Stimulated activated CD4-positive, alpha-beta T cell treated with anti-CD3 and anti-CD28 coated beads, Interleukin-12 subunit alpha, Interleukin-12 subunit beta, amount 100 ng/mL, for 48 hours (primary cell): ENCODE measurements at places on chromosomes 16 and 17.

- DNase-seq, result no peak
Observed at GRCh38 chr16:1106659-1107058, 10.6 kb upstream of the C1QTNF8 start.

- DNase-seq, result no peak
Observed at GRCh38 chr16:56966093-56966475, 4.3 kb downstream of the CETP start.

- no peak for DNase-seq
Observed at GRCh38 chr17:79691931-79692330, 38.8 kb upstream of the ENPP7 start.

GRCh38 chr17:81138500-81138899 is 26.8 kb upstream of the PVALEF start:
- no peak for DNase-seq

- peak; percentile 34 for DNase-seq
Observed at GRCh38 chr17:33779234-33779591, 475.9 kb upstream of the CCL2 start.

DNA sequence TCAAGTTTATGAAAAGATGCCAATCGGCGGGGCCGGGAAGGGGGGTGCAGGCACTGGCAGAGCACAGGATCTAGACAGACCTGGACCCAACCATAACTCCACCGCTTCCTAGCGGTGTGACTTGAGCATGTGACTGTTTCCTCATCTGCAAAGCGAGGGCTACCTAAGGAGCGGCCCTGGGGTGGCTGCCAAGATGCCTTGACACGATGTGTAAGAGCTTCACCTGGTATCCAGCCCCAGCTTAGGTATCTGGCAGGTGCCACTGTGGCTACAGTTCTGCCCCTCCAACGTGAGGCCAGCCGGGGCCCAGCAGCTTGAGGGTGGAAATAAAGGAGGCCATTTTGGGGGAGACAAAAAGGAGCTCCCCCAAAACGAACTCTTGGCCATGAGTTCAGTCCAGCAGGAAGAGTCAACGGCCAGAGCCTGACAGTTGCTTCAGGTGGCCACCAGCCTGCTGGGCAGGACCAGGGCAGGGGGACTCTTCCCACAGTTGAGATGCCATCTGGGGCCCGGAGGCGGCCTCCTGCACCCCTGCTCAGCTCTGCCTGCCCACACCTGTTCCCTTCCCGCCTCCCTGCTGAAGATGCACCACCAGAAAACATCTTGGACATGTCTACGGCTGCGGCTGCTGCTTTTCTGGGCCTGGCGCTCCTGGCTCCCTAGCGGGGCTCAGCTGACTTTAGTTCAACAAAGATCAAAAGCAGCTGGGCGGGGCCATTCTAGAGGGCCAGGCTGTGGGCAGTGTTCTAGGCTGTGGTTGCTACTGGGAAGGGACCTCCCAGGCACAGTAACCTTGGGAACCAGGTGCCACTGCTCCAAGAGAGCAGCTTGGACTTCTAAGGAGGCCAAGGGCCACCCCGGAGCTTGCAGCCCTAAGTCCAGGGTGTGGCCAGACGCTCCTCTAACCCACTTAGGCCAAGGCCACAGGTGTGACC is 3.4 kb upstream of the MTSS2 start:
- DNase-seq, result no peak

GRCh38 chr17:34511265-34511664 is 68.1 kb upstream of the TMEM132E start:
- DNase-seq, result no peak

GRCh38 chr16:15674571-15674970 is 24.5 kb downstream of the NDE1 start:
- no peak for DNase-seq

- DNase-seq, result no peak
Observed at GRCh38 chr16:9128346-9129342, 37.2 kb downstream of the HAPSTR1 start.

GRCh38 chr16:69889295-69889964 is 61.7 kb upstream of the CLEC18A start:
- peak; percentile 1 for DNase-seq

GRCh38 chr17:44037471-44037870 is 22.7 kb upstream of the TMEM101 start:
- no peak for DNase-seq

DNA sequence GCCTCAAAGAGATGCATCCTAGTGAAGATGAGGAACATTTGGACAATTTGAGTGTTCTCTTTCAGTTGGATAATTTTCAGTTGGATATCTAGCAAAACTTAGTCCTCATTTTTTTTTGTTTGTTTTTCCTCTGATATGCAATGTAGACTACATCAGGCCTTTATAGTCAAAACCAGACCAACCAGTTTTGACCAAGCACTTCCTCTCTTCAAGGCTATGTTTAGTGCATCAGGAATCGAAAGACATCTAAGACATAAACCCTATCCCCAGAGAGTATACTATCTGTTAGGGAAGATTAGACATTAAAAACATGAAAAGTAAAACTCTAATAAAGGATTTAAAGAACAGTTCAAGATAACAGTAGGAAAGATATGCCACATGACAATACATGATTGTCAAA is 256.1 kb downstream of the IRX3 start:
- no peak for DNase-seq

- no peak for DNase-seq
Observed at GRCh38 chr17:21078016-21078780, 35.4 kb upstream of the USP22 start.

DNA sequence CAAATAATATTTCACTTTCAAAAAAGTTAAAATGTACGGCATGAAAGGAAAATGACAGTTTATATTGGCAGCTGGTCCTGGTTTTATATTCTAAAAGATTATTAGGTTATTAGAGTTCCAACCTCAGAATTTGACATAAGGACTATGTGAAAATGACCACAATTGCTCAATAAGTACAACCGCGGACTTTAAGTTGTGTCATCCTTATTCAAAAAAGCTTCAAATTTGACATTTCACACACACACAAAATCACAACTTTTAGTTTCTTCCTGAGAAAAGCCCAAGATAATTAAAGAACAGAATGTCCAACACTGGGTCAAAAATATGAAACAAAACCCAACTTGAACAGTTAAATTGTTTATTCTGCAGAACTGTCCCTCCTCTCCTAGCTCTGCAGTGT is 133.2 kb upstream of the AXIN2 start:
- no peak for DNase-seq

DNA sequence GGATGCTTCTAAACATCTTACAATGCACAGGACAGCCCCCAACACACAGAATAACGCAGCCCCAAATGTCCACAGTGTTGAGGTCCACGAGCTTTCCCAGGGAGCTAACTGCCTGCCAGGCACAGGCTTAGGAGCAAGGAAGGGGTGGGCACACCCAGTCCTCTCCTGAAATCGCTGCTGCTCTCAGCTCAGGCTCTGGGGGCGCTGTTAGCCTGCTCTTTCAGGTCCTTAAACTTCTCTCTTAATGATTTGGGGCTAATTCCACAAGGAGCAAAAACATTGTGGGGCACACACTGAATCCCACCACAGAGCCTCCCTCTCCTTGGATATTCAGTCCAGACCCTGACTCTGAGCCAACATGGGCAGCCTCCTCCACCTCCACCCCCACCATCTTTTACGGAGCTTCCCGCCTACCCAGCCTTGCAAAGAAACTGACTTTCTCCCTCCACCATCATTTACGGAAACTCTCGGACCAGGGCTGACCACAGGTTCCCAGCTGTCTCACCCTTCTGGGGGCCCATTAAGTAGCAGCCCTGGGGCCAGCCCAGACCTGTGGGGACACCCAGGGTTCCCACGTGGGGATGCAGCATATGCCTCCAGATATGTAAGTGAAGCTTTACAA is 1.1 kb downstream of the CD300H start:
- peak; percentile 9 for DNase-seq

DNA sequence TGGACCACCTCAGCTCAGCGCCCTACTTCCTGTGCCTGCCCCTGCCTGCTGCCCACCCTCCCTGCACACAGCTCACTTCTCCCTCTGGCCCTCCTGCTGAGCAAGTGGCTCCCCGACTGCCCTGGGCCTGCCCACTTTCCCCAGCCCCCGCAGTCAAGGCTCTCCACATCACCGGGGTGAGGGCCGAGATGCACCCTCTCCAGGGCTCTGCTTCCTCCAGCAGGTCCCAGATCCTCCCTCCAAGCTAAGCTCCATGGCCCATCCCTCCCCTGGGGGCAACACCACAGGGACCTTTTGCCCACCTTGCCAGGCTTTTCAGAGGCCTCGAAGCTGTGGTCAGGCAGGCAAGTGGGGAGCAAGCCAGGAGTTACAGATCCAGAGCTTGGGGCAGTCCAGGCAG is 820.2 kb downstream of the KCNJ18 start:
- no peak for DNase-seq

DNA sequence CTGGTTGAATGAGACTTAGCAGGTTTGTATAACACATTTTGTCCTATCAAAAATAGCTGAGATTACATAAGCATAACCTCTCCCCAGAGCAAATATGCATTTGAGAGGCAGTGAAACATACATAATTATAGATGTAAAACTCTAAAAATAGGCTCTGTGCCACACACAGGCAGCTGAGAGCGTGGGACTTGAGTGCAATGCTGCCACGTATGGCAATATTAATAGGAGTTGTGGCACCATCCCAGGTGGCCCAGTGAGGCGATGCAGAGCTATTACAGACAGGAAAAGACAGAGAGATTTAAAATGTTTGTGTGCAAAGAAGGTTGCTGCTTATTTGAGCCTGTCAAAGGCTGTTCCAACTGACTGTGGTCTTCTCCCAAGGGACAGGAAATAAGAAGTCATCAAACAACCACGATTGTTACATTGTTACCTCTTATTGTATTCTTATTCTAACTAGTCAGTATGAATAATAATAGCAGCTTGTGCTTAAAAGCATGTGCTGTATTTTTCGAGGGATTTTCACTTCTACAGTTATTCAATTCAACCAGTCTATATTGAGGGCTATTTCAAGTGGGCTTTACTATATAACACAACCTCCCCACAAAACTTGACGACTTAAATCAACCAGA is 116.5 kb downstream of the SALL1 start:
- DNase-seq, result no peak

DNA sequence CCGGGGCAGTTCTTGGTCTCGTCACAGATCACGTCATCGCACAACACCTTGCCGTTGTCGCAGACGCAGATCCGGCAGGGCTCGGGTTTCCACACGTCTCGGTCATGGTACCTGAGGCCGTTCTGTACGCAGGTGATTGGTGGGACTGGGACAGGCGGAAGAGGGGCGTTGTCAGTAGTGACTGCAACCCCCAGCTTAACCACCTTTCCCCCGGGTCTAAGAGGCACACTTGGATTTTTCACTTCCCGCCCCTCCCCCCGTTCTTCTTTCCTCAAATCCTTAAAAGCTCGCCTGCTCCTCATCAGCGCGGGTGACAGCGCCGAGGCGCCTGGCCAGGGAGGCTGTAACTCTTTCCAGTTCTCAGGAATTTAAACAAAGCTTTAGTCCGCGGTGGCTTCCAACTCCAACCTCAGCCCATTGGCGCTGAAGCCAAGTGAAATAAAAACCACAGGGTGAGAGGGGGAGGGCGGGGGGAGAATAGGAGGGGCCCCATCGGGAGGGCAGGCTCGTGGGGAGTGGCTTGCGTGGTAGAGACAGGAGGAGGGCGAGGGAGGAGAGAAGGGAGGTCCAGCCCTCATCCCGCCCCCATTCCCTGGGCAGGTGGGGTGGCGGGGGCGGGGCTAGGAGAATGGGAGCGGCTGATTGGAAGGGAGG is 1.5 kb downstream of the COL1A1 start:
- DNase-seq, result peak; percentile 48

DNA sequence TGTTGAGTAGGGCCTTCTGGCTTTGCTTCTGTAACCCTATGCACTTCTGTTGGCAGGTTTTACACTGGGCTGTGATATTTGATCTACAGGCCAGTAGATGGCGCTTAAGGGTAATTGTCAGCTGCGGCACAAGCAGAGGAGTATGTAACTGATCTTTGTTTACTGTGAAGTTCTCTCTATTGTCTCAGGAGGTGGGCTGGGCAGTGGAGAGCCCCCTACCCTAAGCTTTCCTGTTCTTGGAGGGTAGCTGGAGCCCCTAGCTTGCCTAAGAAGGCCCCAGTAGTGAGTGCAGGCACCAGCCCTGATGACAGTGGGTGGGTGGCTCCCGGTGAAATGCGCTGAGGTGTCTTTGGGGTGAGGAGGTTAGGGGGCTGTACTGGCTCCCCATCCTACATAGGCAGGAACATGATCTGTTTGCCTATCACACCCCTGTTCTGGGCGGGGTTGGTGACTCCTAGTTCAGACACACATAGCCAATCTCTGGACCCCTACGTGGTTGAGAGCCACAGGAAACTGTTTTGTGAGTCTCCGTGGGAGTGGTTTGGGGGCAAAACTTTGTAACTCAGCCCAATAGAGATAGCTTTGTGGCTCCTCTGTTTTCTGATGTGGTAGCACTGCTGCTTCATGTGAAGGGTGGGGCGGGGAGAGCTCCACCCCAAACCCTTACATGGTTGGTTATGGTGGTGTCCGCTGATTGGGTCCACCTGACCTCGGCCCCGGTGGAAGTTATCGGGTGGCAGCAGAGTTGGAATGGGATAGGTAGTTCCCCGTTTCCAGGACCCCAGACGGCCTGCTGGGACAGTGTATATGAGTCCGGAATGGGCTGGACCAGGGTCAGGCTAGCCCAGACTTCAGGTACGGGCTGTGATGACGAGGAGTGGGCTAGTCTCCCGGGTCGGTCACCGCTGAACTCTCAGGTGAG is 60.4 kb downstream of the SLFN11 start:
- DNase-seq, result peak; percentile 57

- DNase-seq, result no peak
Observed at GRCh38 chr16:55574811-55575210, 8.3 kb downstream of the CAPNS2 start.

- DNase-seq, result no peak
Observed at GRCh38 chr17:49911719-49912118, 57.3 kb upstream of the DLX4 start.

DNA sequence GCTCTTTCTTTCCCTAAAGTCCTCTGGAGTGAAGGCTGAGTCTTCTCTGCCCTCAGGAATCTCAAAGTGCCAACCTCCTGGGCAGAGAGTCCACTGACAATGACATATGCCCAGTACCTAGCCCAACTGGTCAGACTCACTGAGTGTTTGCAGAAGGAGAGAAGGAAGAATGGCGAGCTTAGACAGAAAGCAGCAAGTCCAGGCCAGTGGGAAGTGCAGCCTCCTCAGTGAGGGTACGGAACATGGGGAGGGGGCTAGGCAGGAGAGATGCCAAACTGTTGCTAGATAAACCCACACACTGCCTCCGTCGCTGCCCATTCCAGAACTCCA is 678 bp downstream of the EXOC7 start:
- no peak for DNase-seq

GRCh38 chr17:70102531-70102930 is 27.5 kb downstream of the KCNJ16 start:
- no peak for DNase-seq

GRCh38 chr17:28720247-28720996 is 637 bp downstream of the RPL23A start:
- DNase-seq, result no peak

DNA sequence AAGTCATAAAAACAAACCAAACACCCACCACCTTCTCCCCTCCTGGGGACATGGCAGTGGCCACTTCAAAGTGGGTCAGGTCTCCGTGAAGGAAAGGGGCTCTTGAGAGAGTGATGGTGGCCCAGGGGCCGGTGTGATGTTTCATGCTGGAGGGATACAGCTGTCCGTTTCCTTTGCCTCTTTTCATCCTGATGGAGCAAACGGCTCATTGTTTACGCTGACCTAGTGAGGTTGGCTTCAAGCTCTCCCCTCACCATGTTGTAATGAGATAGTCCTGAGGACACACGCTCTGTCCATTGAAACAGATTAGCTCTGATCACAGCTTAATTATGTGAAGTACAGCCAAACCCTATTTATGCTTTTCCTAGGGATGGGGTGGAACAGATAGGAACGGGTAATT is 34.2 kb downstream of the CDH13 start:
- no peak for DNase-seq
